ENCODE measurements at places on chromosomes 6 and 20. TPM values are rescaled to one million over a fixed set of nuclear protein-coding genes. Genes with fewer than 3 reads are reported as not detected.

Gene SYS1
- 22.3 TPM for total RNA-seq

Gene ITPR3
- 33.4 TPM for total RNA-seq

Gene HDGFL1
- not detected for total RNA-seq

DNA sequence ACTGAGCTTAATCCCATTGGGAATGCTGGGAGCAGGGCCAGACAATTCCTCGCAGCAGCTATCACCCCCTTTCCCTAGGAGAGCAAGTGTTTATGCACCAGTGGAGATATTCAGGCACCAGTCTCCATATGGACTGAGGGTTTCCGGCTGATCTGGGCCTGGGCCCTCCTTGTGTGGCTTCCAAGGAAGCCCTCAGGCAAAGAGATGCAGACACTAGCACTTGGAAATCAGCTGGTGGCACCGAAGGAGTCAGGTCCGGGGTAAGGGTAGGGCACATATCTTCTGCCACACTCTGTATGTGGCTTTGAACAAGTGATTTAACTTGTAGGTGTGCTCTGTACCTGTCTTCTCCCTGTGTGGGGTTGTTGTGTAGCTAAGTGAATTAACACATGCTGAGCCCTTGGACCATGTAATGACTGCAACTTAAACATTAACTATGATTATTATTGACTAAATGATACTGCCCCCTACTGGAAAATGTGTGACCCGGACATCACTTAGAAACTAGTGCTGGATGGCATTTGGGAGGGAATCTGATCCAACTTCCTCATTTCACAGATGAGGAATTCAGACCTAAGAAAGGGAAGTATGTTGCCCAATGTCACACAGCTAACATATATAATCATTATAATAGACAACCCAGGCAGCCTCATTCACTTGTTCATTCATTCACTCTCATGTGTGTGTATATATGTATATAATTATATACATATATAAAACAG, 19.3 kb upstream of the WFDC2 start:
- H3K4me3 ChIP-seq = no peak overlapping the region
- no peaks in the 10 kb centered on the region for H3K4me1 ChIP-seq
- H3K27ac ChIP-seq = peak overlapping the region; percentile 72
- DNase-seq = no peak
- no peaks in the 10 kb centered on the region for H3K36me3 ChIP-seq

- H3K36me3 ChIP-seq = no peaks in the 10 kb centered on the region
- no peaks in the 10 kb centered on the region for H3K4me1 ChIP-seq
- no peak overlapping the region for H3K27ac ChIP-seq
- no peak overlapping the region for H3K4me3 ChIP-seq
- DNase-seq = no peak
Observed at GRCh38 chr20:58372806-58373205, 16.2 kb upstream of the VAPB start.

DNA sequence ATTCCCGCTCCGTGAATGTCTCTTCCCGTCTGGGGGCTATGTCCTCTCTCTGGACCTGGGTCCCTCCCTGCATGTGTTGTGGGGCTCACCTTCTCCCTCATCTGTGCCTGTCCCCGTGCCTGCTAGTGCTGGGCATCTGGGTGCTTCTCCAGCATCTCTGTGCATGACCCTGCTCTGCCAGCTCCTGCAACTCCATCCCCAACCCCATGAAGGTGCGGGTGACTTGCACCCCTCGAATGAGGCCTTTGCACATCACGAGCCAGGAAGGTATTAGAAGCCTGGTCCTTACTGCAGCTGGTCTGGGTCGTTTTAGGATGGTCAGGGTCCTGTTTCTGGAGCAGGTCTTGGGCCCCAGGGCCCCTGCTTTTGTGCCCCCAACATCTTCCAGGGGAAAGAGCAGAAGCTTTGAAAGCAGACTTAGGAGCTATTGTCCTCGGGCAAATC, 109.7 kb downstream of the AGPAT4 start:
- H3K4me3 ChIP-seq = no peak overlapping the region
- DNase-seq = no peak
- H3K27ac ChIP-seq = no peak overlapping the region
- H3K36me3 ChIP-seq = peaks cover 7% of the 10 kb centered on the region

DNA sequence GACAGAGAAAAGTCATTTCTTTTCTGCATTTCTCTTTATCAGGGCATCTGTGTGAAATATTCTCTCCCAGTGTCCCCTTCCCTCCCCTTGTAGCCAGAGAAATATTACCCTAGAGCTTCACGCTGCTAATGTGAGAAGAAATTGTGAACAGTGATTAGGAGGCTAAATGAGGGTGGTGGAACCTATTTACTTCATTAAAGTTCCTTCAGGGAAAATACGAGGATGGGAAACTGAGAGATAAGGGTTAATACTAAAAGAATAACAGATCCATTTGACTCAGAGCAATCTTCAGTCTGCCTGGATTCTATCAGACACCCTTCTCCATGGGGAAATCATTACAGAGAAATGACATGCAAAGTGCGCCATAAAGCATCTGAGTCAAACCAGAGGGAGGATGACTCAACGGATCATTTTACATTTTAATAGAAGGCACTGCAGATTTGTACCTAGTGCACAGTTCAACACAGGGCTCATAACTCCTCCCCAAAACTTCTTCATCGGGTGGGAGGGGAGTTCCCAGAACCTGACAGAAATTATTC, 131.3 kb downstream of the GJA10 start:
- no peak overlapping the region for H3K4me3 ChIP-seq
- H3K36me3 ChIP-seq = no peaks in the 10 kb centered on the region
- H3K27me3 ChIP-seq = no peaks in the 10 kb centered on the region
- H3K27ac ChIP-seq = no peak overlapping the region
- no peak for DNase-seq

DNA sequence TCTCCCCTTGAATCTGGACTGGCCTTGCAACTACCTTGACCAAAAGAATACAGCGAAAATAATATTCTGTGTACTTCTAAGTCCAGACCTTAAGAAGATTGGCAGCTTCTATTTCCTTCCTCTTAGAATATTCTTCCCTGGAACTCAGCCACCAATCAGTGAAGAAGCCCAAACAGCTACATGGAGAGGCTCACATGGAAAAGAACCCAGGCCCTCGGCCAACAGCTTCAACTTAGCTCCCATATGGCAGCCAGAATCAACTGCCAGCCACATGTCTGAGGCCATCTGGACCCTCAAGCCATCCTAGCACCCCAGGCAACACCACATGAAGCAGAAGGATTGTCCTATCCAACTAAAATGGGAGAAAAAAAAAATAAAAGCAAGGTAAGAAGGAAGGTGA, 178.8 kb downstream of the IBTK start:
- no peaks in the 10 kb centered on the region for H3K4me1 ChIP-seq
- H3K27ac ChIP-seq = no peak overlapping the region
- H3K4me3 ChIP-seq = no peak overlapping the region
- H3K27me3 ChIP-seq = no peaks in the 10 kb centered on the region

Measured in esophagus squamous epithelium (tissue), 5 donors.